ENCODE measurements at places on chromosomes 5 and 9. TPM values are rescaled to one million over a fixed set of nuclear protein-coding genes. Genes with fewer than 3 reads are reported as not detected.

DNA sequence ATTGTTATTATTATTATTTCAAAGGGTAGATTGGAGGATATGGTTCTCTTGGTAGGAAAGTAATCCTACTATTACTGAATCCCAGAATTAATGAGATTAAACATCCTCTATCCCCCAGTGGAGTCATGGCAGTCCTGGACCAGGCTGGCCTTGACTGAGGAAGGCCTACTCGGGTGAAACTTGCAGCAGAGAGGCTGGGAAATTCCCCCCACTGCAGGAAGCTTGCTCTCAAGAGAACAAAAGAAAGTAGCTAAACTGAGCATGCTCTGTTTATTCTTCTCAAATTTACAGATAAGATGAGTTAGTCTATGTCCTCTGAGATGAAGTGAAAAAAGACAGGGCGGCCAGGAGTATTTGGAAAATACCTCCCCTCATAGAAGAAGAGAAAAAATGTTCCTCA is 233.9 kb upstream of the RPS23 start:
- DNase-seq, result no peak

GRCh38 chr5:133205649-133206048 is 153.8 kb downstream of the HSPA4 start:
- no peak for DNase-seq

Gene TEK
- 14.7 TPM for total RNA-seq

Gene TAS2R1
- not detected for total RNA-seq

DNA sequence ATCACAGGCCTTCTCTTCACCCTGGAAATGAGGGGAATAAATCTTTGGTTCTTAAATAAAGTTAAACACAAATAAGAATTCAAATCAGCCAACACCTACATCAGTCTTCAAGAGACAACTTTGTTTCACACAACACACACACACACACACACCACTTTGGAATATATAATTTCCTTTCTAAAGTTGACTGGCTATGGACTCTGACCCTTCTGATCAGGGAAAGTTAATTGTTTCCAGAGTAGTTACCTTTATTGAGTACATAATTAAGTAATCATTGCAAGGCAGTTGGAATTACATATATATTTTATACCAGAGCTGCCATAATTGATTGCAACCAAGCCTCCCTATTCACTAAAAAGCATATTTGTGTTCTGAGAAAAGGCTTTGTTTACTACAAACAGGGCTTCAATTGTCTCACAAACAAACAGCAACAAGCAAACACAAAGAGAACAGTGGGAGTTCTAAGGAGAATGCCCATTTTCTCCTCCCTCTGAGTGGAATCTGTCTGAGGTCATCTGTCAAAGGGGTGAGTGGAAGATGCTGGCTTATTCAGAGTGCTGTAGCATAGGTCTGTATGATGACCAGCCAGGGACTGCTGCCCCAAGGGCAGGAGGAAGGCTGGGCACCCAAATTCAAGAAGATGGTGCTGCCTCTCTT is 136.6 kb downstream of the SEMA6A start:
- DNase-seq, result no peak

DNA sequence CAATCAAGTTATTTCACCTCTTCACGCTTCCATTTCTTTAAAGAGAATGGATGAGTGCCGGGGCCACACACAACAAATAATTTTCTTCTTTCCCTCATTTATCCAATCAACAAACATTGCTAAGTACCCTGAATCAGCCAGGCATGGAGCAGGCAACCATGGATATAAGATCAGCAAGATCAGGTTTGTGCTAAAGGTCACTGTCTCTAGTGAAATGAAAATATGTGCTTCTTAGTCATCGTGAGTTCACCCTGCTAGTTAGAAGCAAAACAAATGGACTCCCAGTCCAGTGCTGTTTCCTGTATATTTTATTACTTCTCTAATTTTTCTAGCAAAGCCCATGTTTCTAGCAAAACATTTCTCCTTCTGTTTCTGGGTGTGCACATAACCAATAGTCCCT is 629.2 kb downstream of the BNC2 start:
- no peak for DNase-seq

Gene C5orf52
- not detected for total RNA-seq

DNA sequence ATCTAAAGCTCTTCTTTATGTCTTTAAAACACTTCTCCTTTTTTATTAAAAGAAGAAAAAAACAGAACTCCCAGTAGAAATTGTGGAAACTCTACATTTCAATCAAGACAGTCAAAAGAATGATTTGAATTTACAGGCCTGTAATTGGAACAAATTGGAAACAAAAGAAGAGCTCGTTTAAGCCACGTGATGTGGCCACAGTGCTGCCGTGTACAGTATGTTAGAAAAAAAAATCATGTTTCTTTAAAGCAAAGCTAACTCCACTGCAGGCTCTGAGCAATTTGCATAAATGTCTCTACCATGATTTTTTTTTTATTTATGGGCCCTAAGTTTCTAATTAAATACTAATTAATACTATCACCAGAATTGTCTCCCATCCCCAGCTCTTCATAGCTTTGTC is 325.6 kb downstream of the ZSWIM6 start:
- no peak for DNase-seq

- DNase-seq, result no peak
These were observed 52.2 kb downstream of the ABHD17B start for GRCh38 chr9:71858812-71859211.

- DNase-seq, result no peak
These were observed 4.6 kb upstream of the PTGDS start for GRCh38 chr9:136972743-136973142.

Gene BTNL8
- total RNA-seq, result not detected

DNA sequence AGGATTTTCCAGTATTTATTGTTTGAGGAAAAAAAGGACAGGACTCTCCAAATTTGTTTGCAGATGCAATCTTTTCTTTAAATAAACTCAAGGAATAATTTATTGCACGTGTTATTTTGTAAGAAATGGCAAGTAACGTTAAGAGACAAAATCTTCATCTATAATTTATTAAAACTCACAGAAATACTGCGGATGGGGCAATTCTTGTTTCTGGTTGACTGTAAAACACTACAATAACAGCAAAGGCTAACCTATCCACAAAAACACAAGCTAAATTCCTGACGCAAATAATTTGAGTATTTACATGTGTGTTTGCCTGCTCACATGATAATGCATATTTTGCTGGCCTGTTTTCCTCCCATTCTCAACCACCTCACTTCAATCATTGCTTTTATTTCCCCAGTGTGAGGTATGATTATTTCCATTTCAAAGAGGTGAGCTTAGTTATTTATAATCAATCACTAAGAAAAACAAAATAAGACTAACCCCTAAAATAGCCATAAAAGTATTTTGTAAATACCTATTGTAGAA is 619.4 kb downstream of the PDE4D start:
- no peak for DNase-seq

DNA sequence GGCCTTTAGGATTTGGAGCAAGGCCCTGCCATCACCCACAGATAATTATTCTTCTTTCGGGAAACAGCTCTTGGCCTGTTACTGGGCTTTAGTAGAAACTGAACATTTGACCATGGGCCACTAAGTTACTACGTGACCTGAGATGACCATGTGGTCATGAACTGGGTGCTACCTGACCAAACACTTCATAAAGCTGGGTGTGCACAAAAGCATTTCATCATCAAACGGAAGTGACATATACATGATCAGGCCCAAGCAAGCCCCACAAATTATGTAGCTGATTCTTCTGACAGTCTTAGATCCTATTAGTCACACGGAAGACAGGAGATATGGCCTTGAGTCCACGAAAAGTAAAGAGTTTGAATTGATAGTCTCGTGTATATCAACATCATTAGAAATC is 130.9 kb upstream of the FBN2 start:
- no peak for DNase-seq

- no peak for DNase-seq
These were observed 9.7 kb upstream of the PRKACG start for GRCh38 chr9:69023650-69024049.

DNA sequence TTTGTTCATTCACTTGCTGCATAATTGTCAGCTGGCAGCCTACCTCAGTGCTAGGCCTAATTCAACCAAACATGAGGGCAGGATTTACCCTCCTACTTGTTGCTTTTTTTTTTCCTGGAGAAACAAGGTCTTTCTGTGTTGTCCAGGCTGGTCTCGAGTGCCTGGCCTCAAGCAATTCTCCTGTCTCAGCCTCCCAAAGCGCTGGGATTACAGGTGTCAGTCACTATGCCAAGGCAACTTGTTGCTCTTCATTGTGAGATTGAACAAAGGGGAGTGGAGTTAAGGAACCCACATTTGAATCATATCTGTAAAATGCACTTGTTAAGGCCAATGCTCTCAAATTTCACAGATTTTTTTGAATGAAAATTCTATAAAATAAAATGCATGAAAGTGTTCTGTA is 380.5 kb downstream of the TMEM161B start:
- no peak for DNase-seq
